ENCODE measurements at places on chromosomes 4 and X.

GRCh38 chr4:39563346-39563847, 36.2 kb upstream of the UGDH start:
- no peak for DNase-seq

DNA sequence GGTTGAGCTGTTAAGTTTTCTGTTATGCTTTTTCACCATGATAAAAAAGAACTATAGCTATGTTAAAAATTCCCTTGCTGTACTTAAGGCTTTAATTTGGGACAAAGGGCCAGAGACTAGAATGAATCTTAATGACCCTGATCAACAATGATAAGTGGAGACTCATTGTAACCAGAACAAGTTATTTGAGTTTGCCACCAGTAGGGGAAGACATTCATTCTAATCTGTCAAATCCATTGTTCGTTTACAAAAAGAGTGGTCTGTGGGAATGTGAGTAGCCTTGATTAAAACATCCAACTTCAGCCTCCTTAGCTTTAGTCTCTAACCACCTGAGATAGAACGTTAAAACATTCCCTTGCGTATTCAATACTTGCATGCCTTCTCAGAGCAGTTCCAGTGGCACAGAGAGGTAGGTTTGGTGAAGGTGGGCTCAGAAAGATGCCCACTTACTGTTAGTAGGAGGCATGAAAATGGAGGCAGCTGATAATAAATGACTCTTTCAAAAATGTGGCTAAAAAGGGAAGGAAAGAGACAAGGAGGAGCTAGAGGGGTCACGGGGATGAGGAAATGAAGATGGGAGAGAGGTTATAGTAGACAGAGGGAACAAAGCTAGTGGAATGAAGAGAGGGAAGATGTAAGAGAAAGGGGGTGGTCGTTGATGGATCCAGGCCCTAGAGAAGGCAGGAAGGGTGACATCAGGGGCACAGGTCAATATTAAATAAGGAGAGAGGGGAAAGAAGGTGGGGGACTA, 66.2 kb downstream of the EGF start:
- no peak for DNase-seq

GRCh38 chrX:23386726-23387125, 52.1 kb downstream of the PTCHD1 start:
- DNase-seq = no peak

DNA sequence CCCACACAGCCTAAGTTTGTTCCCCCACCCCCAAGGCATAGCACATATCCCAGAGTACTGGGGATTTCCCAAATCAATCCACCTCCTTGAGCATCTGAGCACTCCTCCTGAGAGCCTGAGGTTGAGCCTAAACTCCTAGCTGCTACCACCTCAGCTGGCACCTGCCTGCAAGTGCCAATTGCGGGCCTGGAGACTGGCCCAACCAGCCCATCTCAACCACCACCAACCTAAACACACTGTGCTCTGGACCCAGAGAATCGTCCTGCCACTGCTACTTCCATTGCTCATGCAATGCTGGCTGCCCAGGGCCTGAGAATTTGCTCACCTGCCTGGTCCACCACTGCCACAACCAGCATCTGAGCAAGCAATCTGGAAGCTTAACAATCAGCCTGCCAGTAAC, 177.1 kb downstream of the FGF13 start:
- DNase-seq = no peak

DNA sequence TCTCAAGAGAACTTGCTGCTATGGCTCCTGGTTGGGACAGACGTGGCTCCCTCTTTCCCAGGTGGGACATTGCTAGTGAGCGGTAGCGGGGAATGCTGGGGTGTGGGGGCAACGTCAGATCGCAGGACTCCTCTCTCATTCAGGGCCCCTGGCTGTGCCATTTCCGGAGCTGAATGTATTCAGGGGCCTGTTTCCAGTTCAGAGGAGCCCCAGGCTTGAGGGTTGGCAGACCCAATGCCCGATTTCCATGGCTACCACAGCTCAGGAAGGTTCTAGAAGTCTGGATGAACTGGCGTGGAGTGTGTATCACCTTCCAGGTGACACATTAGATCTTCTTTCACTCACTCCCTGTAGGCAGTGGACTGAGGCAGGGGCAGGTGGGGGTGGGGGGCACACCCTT, 26.2 kb upstream of the CRMP1 start:
- no peak for DNase-seq

DNA sequence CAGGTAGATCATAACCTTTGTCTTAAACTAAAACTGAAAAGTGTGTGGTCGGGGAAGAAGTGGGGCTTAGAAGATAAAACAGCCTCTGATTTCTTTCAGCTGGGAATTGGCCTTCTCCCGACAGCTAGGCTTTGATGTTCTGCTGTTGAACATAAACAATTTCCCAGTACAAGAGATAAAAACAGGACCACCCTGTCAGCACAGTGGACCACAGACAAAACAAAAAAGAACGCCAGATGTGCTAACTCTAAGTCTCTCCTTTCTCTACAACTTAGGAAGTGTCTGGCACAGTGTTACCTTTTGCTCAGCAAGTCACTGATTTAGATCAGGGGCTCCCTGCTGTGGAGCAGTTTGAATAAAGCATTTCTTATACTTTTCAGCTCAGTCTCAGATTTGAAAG, 87.5 kb upstream of the UXT start:
- DNase-seq = no peak

- DNase-seq = no peak
Observed at GRCh38 chr4:40672528-40673522, 43.2 kb upstream of the RBM47 start.

DNA sequence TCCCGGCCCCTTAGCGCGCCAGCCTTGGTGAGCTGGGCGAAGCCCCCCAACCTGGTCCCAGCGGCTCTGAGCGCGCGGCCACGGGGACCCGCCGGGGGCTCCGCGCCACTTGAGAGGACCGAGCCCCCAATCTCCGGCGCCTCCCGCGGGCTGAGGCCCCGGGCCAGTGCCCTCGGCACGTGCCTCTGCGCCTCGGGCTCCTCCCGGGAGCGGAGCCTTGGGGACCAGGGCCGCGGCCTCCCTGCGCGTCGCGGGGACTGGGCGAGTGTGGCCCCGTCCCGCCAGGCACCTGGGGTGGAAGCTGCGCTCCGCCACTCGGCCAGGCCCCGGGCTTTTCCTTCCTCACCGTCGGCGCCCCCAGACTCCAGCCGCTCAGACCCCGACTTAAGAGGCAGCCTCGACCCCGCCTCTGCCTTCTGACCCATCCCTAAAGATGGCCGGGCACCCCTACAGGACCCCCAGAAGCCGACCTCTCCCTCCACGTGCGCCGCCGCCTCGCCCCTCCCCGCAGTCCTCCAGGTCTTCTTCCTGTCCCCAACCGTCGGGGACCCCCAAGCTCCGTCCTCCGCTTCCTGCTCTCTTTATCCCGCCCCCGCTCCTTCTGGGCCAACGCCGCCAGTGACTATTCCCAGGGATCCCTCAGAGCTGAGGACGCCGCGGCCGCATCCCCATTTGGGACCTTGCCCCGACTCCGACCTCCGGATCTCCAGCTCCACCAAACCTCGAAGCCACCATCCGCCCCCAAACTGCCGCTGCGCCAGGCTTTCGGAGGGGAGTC, 752 bp downstream of the ERAS start:
- DNase-seq = no peak

GRCh38 chr4:153747406-153747955, 12.3 kb downstream of the RNF175 start:
- DNase-seq = no peak

DNA sequence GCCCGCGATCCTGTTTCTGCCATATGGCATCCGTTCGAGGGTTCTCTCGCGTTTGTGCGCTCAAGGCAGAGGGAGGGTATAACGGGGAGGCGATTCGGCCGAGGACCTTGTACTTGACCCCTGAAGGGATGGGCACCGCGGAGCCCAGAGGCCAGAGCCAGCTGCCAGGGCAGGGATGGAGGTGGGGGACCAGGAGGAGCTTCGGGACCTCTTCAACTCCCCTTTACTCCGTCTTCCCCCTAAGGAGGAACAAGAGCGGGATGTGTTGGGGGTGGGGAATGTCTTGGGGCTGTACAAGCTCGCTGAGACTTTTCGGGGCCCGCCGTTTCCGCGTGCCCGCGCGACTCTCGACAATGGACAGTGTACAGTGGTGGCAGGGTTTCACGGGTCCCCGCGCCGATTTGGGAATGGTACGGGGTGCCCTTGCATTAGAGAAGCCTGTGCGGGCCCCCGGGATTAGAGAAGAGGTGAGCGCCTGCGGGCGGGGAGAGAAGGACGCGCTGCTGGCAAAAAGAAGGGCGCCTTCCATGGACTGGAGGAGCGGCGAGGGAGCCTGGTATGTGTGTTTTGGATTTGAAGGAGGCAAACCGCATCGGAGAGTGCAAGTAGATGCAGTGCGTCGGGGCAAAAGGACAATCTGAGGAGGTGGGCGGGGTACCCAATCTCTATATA, 760 bp downstream of the UGT8 start:
- DNase-seq = peak; percentile 19

- DNase-seq = peak; percentile 18
Observed at GRCh38 chrX:76253432-76253831, 80.6 kb downstream of the PBDC1 start.

- DNase-seq = no peak
Observed at GRCh38 chr4:150546286-150546685, 35.7 kb upstream of the MAB21L2 start.

GRCh38 chrX:10172877-10173276, 16.1 kb downstream of the CLCN4 start:
- DNase-seq = no peak

DNA sequence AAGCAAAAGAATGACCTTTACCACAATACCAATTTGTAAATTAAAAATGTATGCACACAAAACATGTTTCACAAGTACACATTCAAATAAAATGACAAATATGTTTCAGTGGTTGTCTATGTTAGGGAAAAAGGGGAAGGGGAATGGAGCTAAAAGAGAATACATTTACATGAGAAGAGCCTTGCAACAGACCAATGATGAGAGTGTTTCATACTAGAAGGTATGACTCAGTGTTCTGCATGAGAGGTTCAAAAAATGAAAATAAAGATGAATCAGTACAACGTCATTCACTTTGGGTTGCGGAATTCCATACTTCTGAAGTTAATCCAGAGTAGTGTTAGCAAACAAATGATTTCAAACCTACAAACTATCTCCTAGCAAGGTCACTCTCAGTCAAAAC, 51.7 kb downstream of the RPGR start:
- DNase-seq = no peak

- DNase-seq = no peak
Observed at GRCh38 chrX:72340626-72341025, 34.9 kb upstream of the CITED1 start.

GRCh38 chr4:184968366-184968765, 49.9 kb upstream of the HELT start:
- DNase-seq = no peak

GRCh38 chrX:50458483-50458882, 12.1 kb downstream of the DGKK start:
- DNase-seq = no peak

DNA sequence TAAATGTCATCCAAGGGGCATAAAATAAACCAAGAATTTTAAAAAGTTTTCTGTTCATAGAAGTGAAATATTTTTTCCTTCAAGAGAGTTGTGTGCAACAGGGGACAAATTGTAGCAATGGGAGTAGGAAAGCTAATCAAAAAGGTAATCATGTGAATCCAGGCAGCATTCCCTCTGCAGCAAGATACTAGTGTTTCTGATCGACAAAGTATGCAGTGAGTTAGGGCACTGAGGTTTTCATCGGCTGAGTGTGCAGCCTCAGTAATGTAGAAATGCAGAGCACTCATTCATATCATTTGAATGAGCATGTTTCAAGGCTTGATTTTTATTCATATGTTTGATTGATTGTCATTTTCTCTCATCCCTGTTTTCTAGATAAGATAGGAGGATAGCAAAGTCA, 321.7 kb downstream of the PCDH7 start:
- DNase-seq = no peak

DNA sequence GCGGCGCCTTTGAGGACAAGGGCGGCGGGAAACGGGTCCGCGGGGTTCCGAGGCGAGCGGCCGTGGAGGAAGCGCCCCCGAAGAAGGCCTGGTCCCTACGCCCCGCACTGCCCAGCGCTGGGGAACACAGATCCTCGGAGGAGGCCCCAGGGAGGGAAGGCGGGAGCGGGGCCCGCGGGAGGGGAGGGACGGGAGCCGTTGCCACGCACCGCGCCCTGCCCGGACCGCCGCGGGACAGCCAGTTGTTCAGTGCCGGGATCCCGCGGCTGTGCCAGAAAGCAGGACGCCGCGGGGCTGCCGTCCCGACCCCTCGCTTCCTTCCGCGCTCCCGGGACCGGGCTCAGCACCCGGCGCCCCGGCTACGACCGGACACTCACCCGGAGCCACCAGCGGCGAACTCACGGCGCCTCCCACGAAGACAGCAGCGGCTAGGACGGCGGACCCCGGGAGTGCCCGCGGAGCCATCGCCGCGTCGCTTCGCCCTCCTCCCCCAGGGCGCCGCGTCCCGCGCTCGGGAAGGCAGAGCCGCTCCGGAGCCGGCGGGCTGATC, 278 bp downstream of the RELL1 start:
- peak; percentile 18 for DNase-seq

DNA sequence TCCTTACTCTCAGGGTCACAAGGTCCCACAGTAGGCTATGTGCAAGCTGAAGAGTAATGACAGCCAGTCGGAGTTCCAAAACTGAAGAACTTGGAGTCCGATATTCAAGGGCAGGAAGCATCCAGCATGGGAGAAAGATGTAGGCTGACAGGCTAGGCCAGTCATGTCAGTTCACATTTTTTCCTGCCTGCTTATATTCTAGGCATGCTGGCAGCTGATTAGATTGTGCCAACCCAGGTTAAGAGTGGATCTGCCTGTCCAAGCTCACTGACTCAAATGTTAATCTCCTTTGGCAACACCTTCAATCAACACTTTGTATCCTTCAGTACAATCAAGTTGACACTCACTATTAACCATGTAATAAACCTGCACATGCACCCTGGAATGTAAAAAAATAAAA, 960.9 kb upstream of the HS3ST1 start:
- no peak for DNase-seq

DNA sequence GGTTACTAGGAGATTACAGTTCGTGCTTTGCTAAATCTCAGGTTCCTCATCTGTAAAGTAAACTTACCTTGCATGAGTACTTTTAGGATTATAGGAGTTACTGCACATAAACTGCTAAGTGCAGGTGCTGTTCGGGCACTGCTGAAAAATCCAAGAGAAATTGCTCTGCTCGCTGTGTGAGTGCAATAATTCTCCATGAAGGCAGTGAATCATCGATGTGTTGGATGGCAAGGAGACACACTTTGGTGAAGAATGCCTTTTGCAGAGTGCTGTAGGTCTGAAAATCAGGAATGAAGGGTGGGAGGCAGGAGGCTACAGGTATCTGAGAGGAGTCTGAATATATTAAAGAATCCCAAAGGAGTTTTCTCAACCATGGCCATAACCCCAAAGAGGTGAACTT, 113.0 kb downstream of the CHIC2 start:
- DNase-seq = no peak

DNA sequence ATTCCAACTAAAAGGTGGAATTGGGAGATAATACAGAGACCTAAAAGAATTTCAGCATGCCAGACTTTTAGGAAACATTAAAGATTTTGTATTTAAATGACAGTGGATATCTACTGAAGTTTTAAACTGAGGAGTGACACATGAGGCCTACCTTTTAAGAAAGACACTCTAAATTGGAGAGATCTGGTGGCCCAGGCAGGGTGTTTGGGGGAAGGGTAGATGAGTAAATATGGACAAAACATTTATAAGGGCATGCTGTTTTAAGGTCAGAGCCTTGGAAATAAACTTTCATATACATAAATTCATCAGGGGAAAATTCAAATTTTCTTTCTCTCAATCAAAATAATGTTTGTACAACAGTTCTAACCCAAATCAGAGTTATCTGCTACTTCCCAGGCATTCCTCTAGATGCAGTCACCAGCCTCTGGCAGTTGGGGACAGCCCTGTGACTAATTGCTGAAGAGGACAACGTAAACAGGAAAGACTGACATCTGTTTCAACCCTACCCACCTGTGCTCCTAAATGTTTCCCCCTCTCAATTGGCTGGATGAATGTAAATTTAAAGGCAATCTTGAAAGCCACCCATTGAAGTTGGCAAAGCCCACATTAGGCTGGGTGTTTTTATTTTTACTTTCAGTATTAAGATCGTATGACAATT, 1646.9 kb upstream of the ADGRL3 start:
- peak; percentile 17 for DNase-seq

Measured in stimulated activated naive B cell treated with anti-CD40 and anti-IgM and Interleukin-4, amounts not matched to agents 10 μg/mL and 1 μg/mL and 100 μg/mL, for 72 hours (primary cell).